ENCODE measurements at places on chromosomes 12 and 14. TPM values are rescaled to one million over a fixed set of nuclear protein-coding genes. Genes with fewer than 3 reads are reported as not detected.

Gene SYNE3
- polyA plus RNA-seq = 3.4 TPM

Gene TAS2R42
- not detected for polyA plus RNA-seq

Gene TMTC3
- 23.2 TPM for polyA plus RNA-seq

Gene PTPRR
- 0.10 TPM for polyA plus RNA-seq

Gene EMP1
- polyA plus RNA-seq = 113 TPM

Gene TMEM229B
- 0.39 TPM for polyA plus RNA-seq

Gene NID2
- polyA plus RNA-seq = 593 TPM

Gene VCPKMT
- 21.5 TPM for polyA plus RNA-seq

Gene LMNTD1
- polyA plus RNA-seq = 0.47 TPM
